Spleen (tissue), 13 donors: ENCODE measurements at places on chromosomes 11 and 22. TPM values are rescaled to one million over a fixed set of nuclear protein-coding genes. Genes with fewer than 3 reads are reported as not detected.

The OR4C3 gene
- total RNA-seq = not detected

The MPZL3 gene
- 7.7 TPM for total RNA-seq

The CFAP300 gene
- not detected for total RNA-seq

The MS4A1 gene
- 237 TPM for total RNA-seq

The DRAP1 gene
- total RNA-seq = 69.6 TPM

The KCNK4 gene
- total RNA-seq = not detected

- no peak for DNase-seq
Measured at GRCh38 chr22:46008291-46008690, 31.3 kb upstream of the WNT7B start.

DNA sequence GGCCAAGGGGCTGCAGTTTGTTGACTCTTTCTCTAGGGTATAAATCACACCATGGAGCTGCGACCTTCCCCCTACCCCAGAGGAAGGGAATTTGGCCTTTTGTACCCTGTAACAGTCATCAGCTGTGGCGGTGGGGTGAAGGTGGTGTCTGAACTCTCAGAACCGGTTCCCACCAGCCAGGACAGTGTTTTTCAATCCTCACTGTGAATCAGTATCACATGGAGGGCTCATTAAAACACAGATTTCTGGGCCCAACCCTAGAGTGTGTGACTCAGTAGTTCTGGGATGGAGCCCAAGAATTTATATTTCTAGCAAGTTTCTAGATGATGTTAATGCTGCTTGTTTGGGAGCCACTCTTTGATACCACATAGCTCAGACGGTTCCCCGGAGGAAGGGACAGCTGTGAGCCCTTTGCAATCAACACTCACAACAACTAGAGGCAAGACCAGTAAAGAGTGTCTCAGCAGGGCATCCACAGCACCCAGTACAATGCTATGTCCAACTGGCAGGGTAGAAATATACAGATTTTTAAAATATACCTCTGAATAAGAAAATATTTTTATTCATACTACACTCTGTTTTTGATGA, 43.9 kb upstream of the FAT3 start:
- DNase-seq = no peak

DNA sequence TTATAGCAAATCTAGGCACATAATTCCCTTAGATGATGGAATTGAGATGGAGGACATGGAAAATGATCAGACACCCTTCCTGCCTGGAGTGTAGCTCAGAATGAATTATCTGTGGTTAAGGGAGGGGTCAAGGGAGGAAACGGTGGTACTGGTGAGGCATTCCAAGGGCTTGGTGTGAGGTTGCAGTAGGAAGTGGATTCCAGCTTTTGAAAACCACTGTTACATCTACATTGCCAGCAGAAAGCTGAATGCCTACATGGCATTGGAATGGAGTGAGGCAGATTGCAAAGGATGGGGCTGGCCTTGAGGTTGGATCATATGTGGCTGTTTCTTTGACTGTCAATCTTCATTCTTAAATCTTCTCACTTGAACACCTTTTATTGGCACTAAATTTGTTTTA, 684.4 kb downstream of the NTM start:
- DNase-seq = no peak

DNA sequence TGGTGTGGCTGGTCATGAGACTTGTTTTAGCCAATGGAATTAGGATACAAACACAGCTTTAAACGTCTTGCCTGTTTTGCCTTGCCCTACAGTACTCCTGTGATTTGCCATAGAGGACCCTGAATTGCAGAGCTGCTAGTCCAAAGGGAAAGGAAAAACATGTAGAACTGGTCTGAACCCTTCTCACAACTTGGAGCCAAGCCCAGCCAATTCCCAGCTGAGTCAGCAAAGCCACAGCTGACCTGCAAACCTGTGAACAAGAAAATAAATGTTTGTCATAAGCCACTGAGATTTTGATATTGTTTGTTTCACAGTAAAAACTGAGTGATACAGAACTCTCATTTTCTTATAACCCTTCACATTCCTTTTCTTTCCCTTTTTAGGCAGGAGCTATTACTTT, 360.5 kb upstream of the API5 start:
- DNase-seq = no peak
